Lung microvascular endothelial cell (primary cell): ENCODE measurements at places on chromosomes 1 and 21.
A peak's percentile ranks its signal among the peaks of the same experiment; 100 is the strongest.

DNA sequence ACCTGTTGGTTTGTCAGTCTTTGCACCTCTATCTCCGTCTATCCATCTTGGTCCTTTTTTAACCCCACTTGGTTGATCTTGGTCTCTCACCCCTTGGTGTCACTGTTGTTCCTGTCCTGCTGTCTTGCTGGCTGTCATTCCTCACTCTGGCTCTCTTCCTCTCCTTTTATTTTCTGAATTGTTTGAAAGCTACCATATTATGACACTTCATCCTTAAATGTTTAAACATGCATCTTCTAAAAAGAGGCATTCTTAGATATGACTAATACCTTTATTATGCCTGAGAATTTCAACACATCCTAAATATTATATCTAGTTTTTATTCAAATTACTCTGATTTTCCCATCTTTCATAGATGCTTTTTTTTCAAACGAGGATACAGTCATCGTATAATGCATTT, 37.0 kb downstream of the BACH1 start:
- DNase-seq: peak; percentile 19

GRCh38 chr1:230760360-230760827, 13.2 kb downstream of the CAPN9 start:
- no peak for DNase-seq

GRCh38 chr1:32719681-32720275, 17.2 kb upstream of the SYNC start:
- no peak for DNase-seq

DNA sequence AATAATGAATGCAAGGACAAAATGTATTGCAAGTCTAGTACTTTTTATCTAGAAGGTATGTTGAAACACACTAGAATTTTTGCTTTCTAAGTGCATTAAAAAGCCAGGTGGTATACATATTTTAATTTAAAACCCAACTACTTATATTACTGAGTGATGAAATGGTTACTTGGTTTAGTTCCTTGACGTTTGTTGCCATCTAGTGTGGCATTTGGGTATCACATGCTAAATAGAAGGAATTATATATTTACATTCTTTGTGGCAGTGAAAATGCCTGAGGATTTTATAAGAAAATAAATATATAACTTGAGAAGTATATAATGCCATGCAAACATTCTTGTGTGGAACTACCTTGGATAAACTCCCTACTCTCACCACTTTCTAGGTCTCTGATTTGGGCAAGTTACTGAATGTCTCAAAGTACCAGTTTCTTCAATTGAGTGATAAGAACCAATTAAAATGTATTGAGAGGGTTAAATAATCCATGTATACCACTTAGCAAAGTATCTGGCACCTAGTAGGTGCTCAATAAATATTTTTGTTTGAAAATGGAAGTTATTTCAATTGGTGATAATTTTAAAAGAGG, 69.6 kb downstream of the SDCCAG8 start:
- DNase-seq: peak; percentile 79

DNA sequence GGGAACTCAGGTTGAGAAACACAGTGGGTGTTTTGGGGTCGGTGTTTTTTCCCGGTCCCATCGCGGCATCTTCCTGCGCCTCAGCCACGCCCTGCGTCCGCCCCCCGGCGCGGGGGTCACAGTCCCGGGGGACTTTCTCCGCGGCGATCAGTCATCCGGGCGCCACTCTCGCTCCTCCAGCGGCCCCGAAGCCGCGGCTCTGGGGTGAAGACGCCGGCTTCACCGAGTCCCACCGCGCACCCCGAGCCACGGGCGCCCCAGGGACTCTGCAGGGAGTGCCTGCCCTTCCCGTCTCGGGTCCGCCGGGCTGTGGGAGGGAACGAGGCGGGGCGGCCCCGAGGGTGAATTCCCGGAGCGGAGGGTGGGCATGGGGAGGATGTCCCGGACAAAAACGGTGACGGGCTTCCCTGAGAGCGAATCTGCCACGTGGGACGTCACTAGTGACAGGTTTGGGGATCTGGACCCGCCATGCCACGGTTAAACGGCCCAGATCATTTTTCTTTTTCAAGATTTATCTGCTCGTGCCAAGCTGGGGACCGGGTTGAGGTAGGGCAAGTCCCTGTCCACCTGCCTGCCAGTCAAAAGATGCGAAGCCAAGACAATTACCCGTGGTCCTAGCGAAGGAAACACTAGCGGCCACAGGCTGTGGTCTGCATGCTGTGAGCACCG, 717 bp upstream of the BATF3 start:
- peak; percentile 59 for DNase-seq

GRCh38 chr1:35932941-35933340, 2.0 kb downstream of the AGO3 start:
- DNase-seq: no peak

DNA sequence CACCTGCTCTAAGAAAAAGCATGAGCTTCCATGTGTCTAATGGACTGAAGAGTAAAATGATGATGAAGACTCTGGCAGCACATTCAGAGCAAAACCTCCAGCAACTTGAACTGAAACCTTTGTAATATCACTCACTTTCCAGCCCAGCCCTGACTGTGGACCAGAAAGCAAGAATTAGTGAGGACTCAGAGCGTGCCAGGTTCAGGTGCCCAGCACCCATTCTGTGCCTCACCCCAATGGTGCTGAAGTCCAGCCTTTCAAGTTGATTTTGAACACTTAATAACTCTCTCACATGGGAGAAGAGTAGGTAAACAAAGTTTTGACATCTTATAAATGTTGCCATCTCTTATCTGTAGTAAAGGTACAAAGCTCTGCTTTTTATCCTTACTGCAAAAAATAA, 350.0 kb downstream of the KCNH1 start:
- no peak for DNase-seq

- no peak for DNase-seq
Measured at GRCh38 chr1:230858918-230859729, 9.2 kb downstream of the C1orf198 start.

DNA sequence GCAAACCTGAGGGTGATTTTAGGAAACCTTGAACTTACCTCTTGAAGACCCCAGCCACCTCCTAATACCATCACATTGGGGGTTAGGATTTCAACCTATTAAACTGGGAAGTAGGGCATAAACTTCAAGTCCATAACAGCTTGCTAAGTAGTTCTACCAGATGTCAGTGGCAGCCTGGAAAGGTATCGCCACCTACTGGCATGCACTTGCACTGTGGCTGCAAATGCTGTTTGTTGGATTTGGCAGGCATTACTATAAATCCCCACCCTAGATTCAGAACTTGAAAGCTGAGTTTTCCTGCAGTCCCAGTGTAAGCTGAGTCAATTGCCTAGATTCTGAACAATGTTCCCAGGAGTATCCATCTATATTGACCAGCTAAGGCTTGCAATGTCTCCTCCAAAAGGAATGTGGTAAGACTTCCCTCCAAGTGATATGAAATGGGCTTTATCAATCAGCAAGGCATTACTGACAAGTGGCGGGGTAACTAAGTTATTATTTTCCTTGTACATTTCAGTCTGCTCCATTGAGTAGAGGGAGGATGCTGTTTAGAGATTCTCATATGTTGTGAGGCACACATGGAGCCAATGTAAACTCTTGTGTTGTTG, 474.5 kb downstream of the PTPRC start:
- peak; percentile 85 for DNase-seq
